ENCODE measurements at places on chromosomes 2 and 18. TPM values are rescaled to one million over a fixed set of nuclear protein-coding genes. Genes with fewer than 3 reads are reported as not detected.

CUL3 gene
- 73.0 TPM for total RNA-seq

RGPD3 gene
- 0.65 TPM for total RNA-seq

COLEC12 gene
- 28.0 TPM for total RNA-seq

ATP8B1 gene
- total RNA-seq: 40.2 TPM

UPP2 gene
- 0.13 TPM for total RNA-seq

POMC gene
- total RNA-seq: 1.0 TPM

CROCC2 gene
- under 0.01 TPM for total RNA-seq

UCN gene
- 1.4 TPM for total RNA-seq

CDKL4 gene
- 3.7 TPM for total RNA-seq

MC5R gene
- not detected for total RNA-seq

TCF23 gene
- total RNA-seq: under 0.01 TPM

RMND5A gene
- 16.9 TPM for total RNA-seq

CGREF1 gene
- total RNA-seq: 6.9 TPM

GRHL1 gene
- total RNA-seq: 0.78 TPM

SLC8A1 gene
- 139 TPM for total RNA-seq

FNDC4 gene
- total RNA-seq: 25.1 TPM

SATB2 gene
- 4.9 TPM for total RNA-seq

SNED1 gene
- 52.8 TPM for total RNA-seq

RNU2-63P gene
- not detected for total RNA-seq

IL1B gene
- not detected for total RNA-seq

TTC32 gene
- total RNA-seq: 14.0 TPM

LAMA3 gene
- total RNA-seq: 7.1 TPM

GAD1 gene
- under 0.01 TPM for total RNA-seq

ITPRIPL1 gene
- total RNA-seq: 2.6 TPM

DCDC2C gene
- not detected for total RNA-seq

AMER3 gene
- not detected for total RNA-seq

TUBB6 gene
- 254 TPM for total RNA-seq

PLEK gene
- total RNA-seq: 0.32 TPM

ADRA2B gene
- not detected for total RNA-seq

VWA3B gene
- not detected for total RNA-seq

BOLL gene
- not detected for total RNA-seq

TBR1 gene
- under 0.01 TPM for total RNA-seq

EGR4 gene
- not detected for total RNA-seq

PLGLB2 gene
- total RNA-seq: 2.6 TPM

BIRC6 gene
- total RNA-seq: 171 TPM

CNTNAP5 gene
- total RNA-seq: not detected

GORASP2 gene
- 73.1 TPM for total RNA-seq

ALKAL2 gene
- 0.22 TPM for total RNA-seq

METTL5 gene
- 69.6 TPM for total RNA-seq

SCG2 gene
- total RNA-seq: 6.8 TPM

HNRNPLL gene
- 63.6 TPM for total RNA-seq

CXCR2 gene
- not detected for total RNA-seq

STPG4 gene
- 0.52 TPM for total RNA-seq

ACVR1C gene
- total RNA-seq: 0.13 TPM

SERPINB8 gene
- total RNA-seq: 19.6 TPM

FN1 gene
- 3,432 TPM for total RNA-seq

ASXL3 gene
- not detected for total RNA-seq

MROH2A gene
- not detected for total RNA-seq

AFF3 gene
- 6.1 TPM for total RNA-seq

POTEC gene
- total RNA-seq: not detected

CLASP1 gene
- total RNA-seq: 60.8 TPM

DTNB gene
- total RNA-seq: 9.5 TPM

POLR1B gene
- 13.9 TPM for total RNA-seq

RIT2 gene
- total RNA-seq: not detected

SRD5A2 gene
- not detected for total RNA-seq

CCDC68 gene
- total RNA-seq: 1.3 TPM

EVX2 gene
- total RNA-seq: not detected
